ENCODE measurements at places on chromosomes 7 and 10.

- no peak for DNase-seq
These were observed 14.1 kb downstream of the PDZD8 start for GRCh38 chr10:117360994-117361667.

DNA sequence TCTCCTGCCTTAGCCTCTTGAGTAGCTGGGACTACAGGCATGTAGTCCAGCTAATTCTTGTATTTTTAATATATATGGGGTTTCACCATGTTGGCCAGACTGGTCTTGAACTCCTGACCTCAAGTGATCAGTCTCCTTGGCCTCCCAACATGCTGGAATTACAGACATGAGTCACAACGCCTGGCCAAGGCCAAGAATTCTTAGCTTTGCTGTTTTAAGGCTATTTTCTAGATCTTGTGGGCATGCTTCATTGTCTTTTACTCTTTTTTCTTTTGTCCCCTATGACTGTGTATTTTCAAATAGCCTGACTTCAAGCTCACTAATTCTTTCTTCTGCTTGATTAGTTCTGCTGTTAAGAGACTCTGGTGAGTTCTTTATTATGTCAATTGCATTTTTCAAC, 56.4 kb upstream of the TAS2R16 start:
- no peak for DNase-seq

DNA sequence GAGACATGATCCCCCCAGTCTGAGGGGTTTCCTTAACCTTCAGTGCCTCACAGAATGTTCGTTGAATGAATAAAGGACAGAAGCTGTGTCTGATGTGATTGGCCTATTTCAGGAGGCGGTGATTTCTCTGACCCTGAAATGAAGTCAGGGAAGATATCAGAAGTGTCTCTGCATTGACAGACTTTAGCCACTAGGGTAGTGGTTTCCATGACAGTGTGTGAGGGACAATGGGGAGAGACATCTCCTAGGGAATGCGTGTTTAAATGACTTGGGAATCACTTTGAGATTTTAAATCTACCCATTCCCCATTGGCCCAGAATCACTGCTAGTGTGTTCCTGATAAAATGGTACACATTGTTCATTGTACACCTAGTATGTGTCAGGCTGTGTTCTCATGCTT, 132.0 kb downstream of the CFAP58 start:
- no peak for DNase-seq

- no peak for DNase-seq
These were observed 147.3 kb upstream of the PCBD1 start for GRCh38 chr10:71035511-71036296.

DNA sequence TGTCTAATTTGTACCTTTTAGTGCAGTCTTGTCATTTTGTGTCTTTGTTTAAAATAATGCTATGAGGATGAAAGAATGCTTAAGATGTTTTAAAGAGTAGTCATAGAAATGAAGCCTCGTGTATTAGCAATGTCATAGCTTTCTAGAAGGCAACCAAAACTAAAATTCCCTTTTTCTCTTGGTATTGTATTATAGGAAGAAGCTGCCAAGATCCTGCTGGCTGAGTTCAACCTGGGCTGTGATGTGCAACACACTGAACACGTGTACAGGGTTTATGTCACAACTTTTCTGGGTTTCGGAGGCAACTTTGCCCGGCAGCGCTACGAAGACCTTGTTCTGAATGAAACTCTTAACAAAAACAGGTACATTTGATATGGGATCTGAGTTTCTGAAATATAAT, 36.2 kb downstream of the COX15 start:
- DNase-seq = no peak

GRCh38 chr7:134836447-134836846, 57.0 kb downstream of the CALD1 start:
- DNase-seq = no peak

GRCh38 chr7:52507546-52508255, 527.7 kb upstream of the POM121L12 start:
- DNase-seq = no peak

DNA sequence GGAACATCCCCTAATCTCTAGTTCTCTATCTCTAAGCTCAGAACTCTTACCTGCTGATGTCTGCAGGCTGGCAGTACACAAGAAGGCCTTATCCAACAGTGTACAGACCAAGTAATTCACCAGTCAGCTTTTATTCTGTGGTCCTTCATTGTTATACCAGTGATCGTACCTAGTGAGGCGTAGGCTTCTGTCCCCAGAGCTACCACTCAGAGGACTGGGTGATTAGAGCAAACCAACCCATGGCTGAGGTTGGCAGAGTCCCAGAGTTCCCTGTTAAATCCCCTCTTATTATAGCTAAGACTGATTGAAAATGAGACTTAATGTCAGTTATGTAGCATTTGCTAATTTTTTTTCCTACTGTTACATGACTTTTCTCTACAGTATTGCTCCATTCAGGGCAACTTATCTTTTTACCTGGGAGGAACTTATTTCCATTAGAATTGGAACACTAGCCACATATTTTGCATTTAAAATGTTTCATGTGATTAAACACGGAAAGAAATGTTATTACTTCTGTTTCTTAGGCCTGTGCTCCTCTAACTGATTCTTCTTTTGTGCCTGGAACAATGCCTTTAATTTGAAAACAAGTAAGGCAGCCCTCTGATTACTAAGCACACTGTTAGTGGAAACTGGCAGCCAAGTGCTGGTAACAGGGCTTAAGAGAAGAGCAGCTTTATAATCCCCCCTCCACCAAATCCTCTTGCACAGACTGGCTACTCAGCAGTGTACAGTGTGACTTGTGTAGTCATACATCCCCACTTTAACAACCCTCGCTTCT, 127.2 kb downstream of the LRRC4 start:
- DNase-seq = no peak

- no peak for DNase-seq
These were observed 91.3 kb downstream of the PCGF5 start for GRCh38 chr10:91311601-91312381.

GRCh38 chr10:129642427-129642826, 175.4 kb downstream of the MGMT start:
- no peak for DNase-seq

DNA sequence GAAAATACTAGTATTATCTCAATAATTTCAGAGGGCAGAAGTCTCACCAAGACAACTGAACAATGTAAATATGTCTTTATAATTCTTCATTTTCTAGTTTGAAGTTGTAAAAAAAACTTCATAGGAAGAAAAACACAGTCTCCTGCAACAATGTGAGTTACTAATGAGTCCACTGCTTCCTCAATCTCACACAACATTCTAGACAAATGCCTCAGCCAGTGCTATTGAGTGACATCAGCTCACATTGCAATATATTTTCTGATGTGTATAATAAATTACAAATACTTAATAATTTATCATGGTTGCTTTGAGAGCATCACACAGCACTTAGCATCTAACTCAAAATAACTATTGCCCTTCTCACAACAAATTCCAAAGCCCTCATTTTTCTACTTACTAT, 321.2 kb downstream of the GRM8 start:
- no peak for DNase-seq

DNA sequence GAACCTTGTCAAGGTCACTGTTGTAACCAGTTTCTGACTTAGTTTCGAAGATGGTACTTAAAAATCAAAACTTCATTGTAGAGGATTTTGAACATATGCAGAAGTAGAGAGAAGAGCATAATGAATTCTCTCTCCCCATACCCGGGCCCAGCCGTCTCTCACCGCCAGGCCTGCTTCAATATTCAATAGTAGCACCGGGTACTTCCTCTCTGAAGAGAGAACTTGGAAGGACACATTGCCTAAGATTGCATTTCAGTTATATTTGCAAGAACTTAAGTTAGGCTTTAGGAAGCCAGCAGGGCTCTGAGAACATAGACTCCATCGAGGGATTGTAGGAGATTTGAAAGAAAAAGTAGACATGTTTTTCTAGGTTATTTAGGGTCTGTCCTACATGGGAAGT, 19.1 kb downstream of the LMTK2 start:
- no peak for DNase-seq
